ENCODE measurements at places on chromosomes 7 and 10.

DNA sequence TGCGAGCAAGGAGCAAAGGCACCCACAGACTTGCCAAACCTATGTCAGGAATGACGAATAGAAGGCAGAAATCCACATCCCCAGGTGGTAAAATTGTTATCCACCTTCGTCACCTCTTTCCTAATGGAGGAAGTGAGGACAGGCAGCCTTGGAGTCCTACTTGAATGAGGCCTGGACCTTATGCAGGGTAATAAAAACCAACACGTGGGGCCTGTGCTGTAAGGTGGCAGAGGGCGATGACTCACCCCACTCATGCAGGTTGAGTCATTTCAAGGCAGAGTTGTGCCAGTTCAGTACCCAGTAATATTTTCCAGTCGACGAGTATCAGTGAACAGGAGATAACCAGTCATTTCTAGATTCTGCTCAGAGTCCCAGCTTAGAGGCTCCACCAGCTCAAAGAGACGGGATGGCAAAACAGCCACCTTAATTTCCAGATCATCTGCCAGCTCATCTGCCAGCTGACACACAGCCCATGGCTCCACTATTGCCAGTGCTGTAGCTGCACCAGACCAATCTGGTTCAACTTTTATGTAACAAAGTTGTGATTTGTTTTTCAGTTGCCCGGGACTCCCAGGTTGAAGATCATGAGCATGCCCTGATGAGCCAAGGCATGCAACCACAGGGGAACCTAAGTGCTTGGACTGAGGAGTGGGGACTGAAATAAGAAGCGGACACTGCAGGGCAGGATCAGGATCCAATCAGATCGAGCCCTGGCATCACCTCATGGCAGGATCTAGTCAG, 176.2 kb upstream of the ITGB1 start:
- peak; percentile 54 for DNase-seq

GRCh38 chr10:107898392-107898791, 733.9 kb upstream of the SORCS1 start:
- no peak for DNase-seq

- DNase-seq, result no peak
Observed at GRCh38 chr7:87458148-87458547, 17.3 kb downstream of the ABCB4 start.

GRCh38 chr10:5492322-5492855, 7.0 kb downstream of the CALML5 start:
- DNase-seq, result no peak

GRCh38 chr10:71623098-71623985, 96.2 kb downstream of the C10orf105 start:
- no peak for DNase-seq

- no peak for DNase-seq
Observed at GRCh38 chr10:42898037-42898960, 115.7 kb downstream of the BMS1 start.

GRCh38 chr7:77309714-77310220, 106.4 kb downstream of the GSAP start:
- DNase-seq, result no peak

- DNase-seq, result no peak
Observed at GRCh38 chr10:52662256-52662655, 110.3 kb downstream of the MBL2 start.

- no peak for DNase-seq
Observed at GRCh38 chr7:90708841-90709317, 112.8 kb downstream of the CDK14 start.

DNA sequence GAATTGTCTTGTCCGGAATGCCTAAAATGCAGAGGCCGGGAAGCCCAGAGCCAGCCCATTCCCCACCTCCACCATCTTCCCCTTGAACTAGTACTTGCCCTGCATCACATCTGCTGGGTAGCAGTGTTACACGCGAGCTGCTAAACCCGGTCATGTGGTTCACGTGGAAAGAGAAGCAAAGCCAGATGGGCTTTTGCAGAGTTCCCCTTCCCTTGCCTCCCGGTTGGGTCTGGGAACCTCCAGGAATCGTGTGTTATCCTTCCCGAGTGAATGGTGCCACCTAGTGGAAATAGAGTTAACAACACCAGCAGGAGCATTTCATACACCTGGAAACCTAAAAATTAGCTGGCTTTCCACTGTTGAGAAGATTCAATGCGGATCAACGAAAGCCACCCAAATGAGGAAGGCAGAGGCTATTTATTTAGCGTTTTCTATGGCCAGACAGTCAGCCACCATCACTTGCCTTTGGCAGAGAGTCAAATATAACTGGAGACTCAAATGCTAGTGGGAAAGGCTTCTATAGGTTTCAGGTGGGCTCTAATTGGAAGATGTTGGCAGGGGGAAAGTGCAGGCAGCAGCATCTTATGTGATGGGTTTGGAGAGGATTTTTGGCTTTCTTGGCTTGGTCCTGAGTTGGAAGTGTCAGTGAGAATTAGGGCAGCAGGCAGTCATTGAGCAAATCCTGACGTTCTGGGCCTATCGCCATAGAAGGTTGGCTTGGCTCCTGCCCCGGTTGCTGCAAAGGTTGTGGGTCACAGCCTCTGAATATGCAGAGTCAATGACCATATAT, 12.9 kb upstream of the DENND2A start:
- no peak for DNase-seq

DNA sequence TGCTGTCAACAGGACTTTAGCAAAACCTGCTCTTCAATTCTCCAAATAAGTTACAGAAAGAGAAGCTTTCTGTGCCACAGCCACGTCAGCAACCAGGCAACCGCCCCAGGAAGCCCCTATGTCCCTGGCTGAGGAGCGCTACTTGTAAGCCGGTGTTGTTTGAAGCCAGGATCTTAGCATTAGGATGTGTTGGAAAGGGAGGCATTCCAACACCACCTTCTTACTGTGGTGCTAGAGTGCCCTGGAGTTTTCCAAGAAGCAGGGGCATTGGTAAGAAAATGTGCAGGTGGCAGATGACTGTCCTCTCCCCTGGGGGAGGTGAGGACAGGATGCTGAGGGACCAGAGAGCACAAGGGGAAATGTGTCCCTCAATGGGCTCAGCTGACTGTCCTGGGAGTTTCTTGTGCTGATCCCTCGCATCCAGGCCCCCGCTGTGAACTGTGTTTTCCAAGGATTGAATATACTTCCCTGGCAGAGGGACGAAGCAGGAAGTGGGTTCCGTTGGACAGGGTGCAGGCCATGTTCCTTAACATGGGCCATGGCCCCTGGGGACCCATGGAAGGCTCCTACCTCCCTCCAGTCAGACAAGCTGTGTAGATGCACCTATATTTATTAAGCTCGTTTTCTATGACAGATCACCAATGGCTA, 139.6 kb upstream of the GDF10 start:
- DNase-seq, result no peak

- no peak for DNase-seq
Observed at GRCh38 chr10:28623483-28623882, 53.8 kb upstream of the BAMBI start.

GRCh38 chr7:101557421-101557820, 71.7 kb downstream of the MYL10 start:
- DNase-seq, result no peak

DNA sequence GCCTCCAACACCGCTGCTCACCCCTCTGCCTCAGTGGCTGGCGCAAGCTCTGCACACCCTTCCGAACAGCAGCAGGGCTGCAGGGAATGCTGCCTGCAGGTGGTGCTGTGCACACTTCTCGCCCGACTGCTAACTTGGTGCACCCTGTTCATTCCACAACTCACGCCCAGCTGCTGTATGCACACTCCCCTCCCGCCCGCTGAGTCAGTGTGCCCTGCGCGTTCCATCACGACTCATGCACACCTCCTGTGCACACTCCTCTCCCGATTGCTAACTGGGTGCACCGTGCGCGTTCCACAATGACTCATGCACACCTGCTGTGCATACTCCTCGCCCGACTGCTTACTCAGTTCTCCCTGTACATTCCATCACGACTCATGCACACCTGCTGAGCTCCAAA, 21.5 kb downstream of the ADARB2 start:
- DNase-seq, result no peak

- DNase-seq, result no peak
Observed at GRCh38 chr10:122044713-122045112, 55.8 kb downstream of the TACC2 start.

- DNase-seq, result no peak
Observed at GRCh38 chr7:121390617-121391016, 5.5 kb downstream of the FAM3C start.

DNA sequence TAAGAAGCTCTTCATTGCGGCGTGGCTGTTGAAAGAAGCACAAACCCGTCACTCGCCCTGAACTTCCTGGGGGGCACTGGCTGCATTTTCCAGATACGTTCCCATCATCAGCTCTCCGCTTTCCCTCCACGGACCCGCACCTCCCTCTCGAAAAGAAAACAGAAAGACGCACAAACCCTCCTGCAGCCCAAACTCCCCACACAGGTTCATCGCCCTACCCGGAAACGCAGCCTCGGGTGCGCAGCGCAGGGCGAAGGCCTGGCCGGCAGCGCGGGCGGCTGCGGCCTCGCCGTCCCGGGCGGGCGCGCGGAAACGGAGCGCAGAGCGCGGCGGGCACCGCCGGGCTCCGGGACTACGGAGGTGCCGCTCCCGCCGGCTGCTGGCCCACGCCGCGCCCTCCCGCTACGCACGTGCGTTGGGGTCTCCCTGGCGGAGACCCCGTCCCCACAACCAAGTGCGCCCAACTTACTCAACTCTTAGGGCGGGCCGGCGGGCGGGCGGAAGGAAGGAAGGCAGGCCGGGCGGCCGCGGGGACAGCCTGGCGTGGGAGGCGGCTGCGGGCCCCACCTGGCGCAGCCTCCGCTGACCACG, 822 bp downstream of the ZNF800 start:
- DNase-seq, result peak; percentile 13

DNA sequence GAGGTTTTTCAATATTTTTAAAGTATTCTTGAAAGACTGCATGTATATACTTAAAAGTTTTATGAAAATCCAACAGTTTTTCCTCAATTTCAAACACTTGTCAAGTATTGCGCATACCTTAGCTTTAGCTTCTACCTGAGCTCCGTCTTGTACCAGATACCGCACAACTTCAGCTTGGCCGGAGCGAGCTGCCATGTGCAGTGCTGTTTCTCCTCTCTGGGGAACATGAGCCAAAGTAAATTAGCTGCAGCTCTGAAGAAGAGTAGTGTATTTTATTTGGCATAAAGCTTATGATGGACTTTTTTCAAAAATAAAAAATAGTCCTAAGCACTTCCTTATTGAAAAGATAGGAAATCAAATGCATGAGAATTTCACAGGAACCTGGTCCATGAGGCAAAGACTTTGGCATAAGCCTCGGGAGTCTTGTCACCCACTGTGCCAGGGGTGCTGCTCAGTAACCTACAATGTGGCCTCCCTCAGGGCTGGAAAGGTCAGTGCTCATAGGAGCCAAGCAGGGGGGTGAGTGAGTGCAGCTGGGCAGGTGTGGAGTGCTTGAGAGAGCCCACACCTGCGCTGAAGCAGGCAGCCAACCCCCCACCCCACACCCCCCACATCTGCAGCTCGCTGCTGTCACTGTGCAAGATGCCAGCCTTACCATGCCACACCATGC, 189.5 kb downstream of the ANK3 start:
- DNase-seq, result no peak

- DNase-seq, result no peak
Observed at GRCh38 chr10:82536668-82537067, 661.7 kb downstream of the NRG3 start.

GRCh38 chr7:93923942-93924341, 2.4 kb downstream of the GNG11 start:
- no peak for DNase-seq

- no peak for DNase-seq
Observed at GRCh38 chr7:76232698-76233097, 31.0 kb downstream of the SRRM3 start.

- no peak for DNase-seq
Observed at GRCh38 chr10:3538656-3539531, 246.1 kb downstream of the KLF6 start.

GRCh38 chr10:92523639-92524038, 50.3 kb downstream of the IDE start:
- DNase-seq, result no peak

GRCh38 chr10:17476073-17476472, 21.7 kb upstream of the ST8SIA6 start:
- DNase-seq, result no peak

DNA sequence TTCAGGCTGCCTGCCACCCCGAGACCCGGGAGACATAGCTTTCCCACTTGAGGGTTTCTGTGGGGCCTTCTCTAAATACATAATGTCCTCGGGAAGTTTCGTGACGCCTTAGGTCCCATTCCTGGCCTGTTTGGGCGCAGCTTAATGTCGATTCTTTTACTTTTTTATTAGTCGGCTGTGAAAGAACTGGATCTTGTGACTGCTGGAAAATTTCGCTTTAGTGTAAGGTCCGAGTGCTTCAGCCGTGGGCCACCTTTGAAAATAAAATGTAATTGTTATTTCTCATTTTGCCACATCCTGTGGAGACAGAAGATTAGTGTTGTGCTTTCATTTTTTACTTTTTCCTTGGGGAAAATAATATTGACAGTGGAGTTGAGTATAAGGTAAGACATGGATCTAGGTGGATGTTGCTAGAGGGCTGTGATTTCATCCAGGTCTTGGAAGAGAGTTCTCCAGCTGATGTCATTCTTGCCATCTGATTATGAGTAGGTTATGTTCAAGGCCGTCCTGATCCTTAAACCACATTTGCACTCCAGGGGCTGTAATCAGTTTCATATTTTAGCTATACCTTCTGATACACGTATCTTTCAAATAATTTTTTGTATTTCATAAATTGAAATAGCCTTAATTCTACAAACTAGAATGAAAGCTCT, 830 bp downstream of the RAB18 start:
- DNase-seq, result no peak

GRCh38 chr10:50937230-50937907, 51.9 kb upstream of the A1CF start:
- no peak for DNase-seq

DNA sequence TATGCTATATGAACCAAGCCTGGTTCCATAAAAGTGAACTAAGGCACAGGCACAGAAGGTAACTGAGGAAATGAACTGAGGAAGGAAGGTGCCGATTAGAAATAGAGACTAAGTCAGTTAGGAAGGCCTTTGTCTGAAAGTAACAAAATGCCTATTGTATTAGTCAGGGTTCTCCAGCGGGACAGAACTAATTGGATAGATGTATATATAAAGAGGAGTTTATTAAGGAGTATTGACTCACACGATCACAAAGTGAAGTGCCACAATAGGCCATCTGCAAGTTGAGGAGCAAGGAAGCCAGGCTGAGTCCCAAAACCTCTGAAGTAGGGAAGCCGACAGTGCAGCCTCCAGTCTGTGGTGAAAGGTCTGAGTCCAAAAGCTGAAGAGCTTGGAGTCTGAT, 13.9 kb upstream of the PLXNA4 start:
- no peak for DNase-seq

DNA sequence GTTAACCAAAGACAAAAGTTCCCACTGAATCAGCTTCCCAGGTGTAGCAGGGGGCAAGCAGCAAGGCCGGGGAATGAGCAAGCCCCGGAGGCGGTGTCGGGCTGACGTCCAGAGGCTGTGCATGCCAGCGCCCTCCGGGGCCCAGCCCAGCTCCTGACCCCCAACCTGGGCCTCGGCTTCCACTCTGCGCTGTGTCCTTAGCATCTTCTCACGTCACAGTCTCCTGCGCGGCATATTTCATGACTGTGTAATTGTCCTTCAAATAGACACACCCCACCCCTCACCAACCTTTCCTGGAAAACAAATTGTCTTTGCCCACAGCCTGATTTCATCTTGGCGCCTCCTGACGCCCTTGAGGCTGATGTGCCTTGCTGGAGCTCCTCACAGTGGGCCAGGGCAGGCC, 133.5 kb downstream of the RGS10 start:
- DNase-seq, result no peak
